ENCODE measurements at places on chromosomes 2 and 18. TPM values are rescaled to one million over a fixed set of nuclear protein-coding genes. Genes with fewer than 3 reads are reported as not detected.

DNA sequence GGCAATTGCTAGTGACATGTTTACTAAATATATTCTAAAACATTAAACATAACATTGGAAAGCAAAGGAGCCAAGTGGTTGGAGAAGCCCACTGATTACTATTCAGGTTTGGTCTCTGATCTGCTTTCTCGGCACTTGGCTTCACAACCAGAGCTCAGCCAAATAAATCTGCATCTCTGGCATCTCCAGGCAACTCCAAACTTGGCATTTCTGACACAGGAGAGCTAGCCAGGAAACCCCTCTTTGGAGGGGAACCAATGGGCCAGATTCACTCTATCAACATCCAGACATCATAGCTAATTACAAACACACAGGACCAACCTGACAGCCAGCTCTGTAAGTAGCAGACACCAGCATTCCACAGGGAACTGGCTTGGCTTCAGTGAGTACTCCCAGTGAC is 150.3 kb upstream of the ETAA1 start:
- H3K27me3 ChIP-seq: no peaks in the 10 kb centered on the region
- H3K4me1 ChIP-seq: no peaks in the 10 kb centered on the region
- H3K36me3 ChIP-seq: no peaks in the 10 kb centered on the region
- DNase-seq: no peak
- H3K27ac ChIP-seq: no peak overlapping the region
- no peak overlapping the region for H3K4me3 ChIP-seq

- no peaks in the 10 kb centered on the region for H3K27me3 ChIP-seq
- no peaks in the 10 kb centered on the region for H3K36me3 ChIP-seq
- H3K27ac ChIP-seq: no peak overlapping the region
- DNase-seq: no peak
- H3K4me1 ChIP-seq: no peaks in the 10 kb centered on the region
Measured at GRCh38 chr2:51165534-51166260, 133.8 kb upstream of the NRXN1 start.

DNA sequence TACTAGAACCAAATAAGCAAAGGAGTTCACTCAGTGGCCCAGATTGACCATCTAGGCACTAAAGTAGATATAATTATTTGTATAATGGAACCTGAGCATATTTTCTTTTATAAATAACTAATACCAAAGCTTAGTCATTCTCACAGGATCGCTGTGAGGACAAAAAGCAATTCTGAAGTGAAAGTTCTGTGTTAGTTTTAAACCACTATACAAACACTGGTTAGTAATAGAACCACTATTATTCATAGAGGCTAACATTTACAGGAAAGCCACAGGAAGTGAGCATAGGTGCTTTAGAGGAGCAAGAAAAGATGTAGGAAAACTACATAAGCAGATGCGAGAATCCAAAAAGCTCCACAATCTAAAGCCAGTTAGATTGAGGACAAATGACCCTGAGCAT is 364.7 kb downstream of the XIRP2 start:
- no peaks in the 10 kb centered on the region for H3K27me3 ChIP-seq
- H3K4me3 ChIP-seq: no peak overlapping the region
- H3K36me3 ChIP-seq: no peaks in the 10 kb centered on the region
- H3K4me1 ChIP-seq: no peaks in the 10 kb centered on the region

DNA sequence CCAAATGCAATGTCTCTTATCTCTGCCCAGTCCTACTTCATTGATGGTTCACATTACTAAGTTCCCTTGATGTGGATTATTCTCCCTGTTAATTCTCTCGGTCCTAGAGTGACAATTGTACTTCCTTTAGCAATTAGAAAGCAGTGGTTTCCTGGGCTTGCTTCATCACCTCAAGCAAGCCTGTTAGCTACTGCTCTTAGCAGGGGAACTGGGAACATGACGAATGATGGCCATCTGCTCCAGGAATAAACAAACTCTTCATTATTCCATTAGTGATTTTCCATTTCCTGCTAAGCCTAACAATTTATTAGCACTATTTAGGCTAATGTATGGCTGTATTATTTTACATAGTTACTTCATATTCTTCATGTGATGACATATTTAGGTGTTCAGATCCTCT is 331.8 kb downstream of the MTX2 start:
- no peaks in the 10 kb centered on the region for H3K4me1 ChIP-seq
- no peak for DNase-seq
- H3K36me3 ChIP-seq: no peaks in the 10 kb centered on the region
- H3K27ac ChIP-seq: no peak overlapping the region
- H3K4me3 ChIP-seq: no peak overlapping the region

Gene HJURP
- 8.9 TPM for total RNA-seq

GRCh38 chr2:1798115-1798784 is 53.9 kb upstream of the PXDN start:
- no peaks in the 10 kb centered on the region for H3K27me3 ChIP-seq
- no peak for DNase-seq

Gene CBLN2
- total RNA-seq: 1.1 TPM

GRCh38 chr2:238158018-238158508 is 707 bp upstream of the ERFE start:
- H3K4me3 ChIP-seq: no peak overlapping the region
- no peaks in the 10 kb centered on the region for H3K4me1 ChIP-seq
- H3K27me3 ChIP-seq: peaks cover 16% of the 10 kb centered on the region
- no peak for DNase-seq
- H3K36me3 ChIP-seq: no peaks in the 10 kb centered on the region
- no peak overlapping the region for H3K27ac ChIP-seq

Gene PKDCC
- 61.3 TPM for total RNA-seq

Gene LYPD1
- total RNA-seq: 0.66 TPM

Gene REG1B
- 10.2 TPM for total RNA-seq

GRCh38 chr2:70828914-70829824 is 6.4 kb downstream of the CD207 start:
- DNase-seq: no peak
- H3K36me3 ChIP-seq: no peaks in the 10 kb centered on the region
- H3K4me3 ChIP-seq: no peak overlapping the region
- H3K4me1 ChIP-seq: no peaks in the 10 kb centered on the region
- H3K27ac ChIP-seq: no peak overlapping the region

- no peak overlapping the region for H3K27ac ChIP-seq
- H3K4me1 ChIP-seq: no peaks in the 10 kb centered on the region
- no peaks in the 10 kb centered on the region for H3K27me3 ChIP-seq
Measured at GRCh38 chr2:121818546-121818945, 63.1 kb downstream of the TSN start.

- no peaks in the 10 kb centered on the region for H3K27me3 ChIP-seq
- no peak overlapping the region for H3K4me3 ChIP-seq
- DNase-seq: no peak
- no peak overlapping the region for H3K27ac ChIP-seq
Measured at GRCh38 chr2:22930781-22931180, 454.2 kb upstream of the KLHL29 start.

- no peaks in the 10 kb centered on the region for H3K36me3 ChIP-seq
- DNase-seq: no peak
- H3K27me3 ChIP-seq: no peaks in the 10 kb centered on the region
- no peak overlapping the region for H3K4me3 ChIP-seq
- no peaks in the 10 kb centered on the region for H3K4me1 ChIP-seq
Measured at GRCh38 chr2:48137829-48138228, 231.5 kb upstream of the FBXO11 start.

Gene ERBB4
- 0.07 TPM for total RNA-seq

Gene TXNDC2
- total RNA-seq: not detected

Gene GREB1
- total RNA-seq: 0.77 TPM

- no peaks in the 10 kb centered on the region for H3K27me3 ChIP-seq
- no peaks in the 10 kb centered on the region for H3K36me3 ChIP-seq
- H3K27ac ChIP-seq: peak overlapping the region; percentile 74
- no peak overlapping the region for H3K4me3 ChIP-seq
- no peak for DNase-seq
Measured at GRCh38 chr2:36060133-36060532, 295.4 kb upstream of the CRIM1 start.

DNA sequence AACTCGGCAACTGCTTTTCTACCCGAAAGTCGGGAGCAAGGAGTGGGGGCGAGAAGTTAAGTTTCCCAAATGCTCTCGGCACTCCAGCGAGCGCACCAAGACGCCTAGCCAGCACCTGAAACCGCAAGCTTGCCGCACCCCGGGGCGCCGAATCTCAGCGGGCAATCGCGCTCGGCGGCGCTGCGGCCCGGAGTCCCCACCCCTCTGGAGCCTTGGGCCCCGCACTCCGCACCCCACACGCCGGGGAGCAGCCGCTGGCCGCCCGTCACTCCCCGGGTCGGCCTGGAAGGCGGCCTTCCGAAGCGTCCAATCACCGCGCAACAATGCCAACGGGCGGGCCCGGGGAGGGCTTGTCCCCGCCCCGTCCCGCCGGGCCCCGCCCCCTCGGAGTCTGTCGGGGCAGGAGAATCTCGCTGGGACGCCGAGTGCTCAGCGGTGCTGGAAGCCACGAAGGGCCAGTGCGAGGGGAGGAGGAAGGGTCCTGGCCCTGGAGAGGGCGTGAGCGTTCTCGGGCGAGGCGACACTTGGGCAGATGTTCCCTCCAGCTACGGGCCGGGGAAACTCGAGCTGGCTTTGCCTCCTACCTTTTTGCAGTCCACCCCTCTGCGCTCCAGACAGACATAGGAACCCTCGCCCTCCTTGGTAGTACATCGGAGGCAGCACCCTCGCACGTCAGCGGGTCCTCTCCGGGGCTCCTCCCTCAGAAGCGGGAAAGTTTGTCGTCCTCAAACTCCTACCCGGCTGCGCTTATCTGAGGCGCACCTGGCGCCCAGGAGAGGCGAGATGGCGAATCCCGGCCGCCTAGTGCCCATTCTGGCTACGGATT is 1.1 kb upstream of the ZBTB7C start:
- peaks cover 46% of the 10 kb centered on the region for H3K27me3 ChIP-seq
- DNase-seq: peak; percentile 95
- peak overlapping the region; percentile 72 for H3K4me3 ChIP-seq
- H3K27ac ChIP-seq: peak overlapping the region; percentile 4
- H3K36me3 ChIP-seq: no peaks in the 10 kb centered on the region

GRCh38 chr18:45974088-45974536 is 7.0 kb upstream of the EPG5 start:
- no peak overlapping the region for H3K4me3 ChIP-seq
- DNase-seq: peak; percentile 79
- no peaks in the 10 kb centered on the region for H3K27me3 ChIP-seq

Gene MEIS1
- 23.1 TPM for total RNA-seq

DNA sequence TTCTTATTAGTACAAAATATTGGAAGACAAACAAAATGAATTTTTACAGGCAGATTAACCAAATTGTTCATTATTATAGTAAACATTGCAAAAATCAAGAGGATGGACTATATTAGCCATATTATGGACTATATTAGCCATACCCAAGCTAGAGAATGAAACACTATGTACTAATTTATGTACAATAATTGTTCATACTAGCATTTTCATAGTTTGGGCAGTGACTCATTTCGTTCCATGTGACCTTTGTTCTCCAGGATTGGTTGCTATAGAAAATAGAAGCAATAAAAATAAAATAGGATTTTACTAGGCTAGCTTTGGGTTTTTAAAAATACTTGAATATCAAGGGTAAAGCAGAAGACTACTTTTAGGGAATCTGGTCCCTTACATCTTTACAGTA is 176.8 kb downstream of the ZEB2 start:
- H3K27ac ChIP-seq: no peak overlapping the region
- H3K4me1 ChIP-seq: no peaks in the 10 kb centered on the region
- H3K27me3 ChIP-seq: no peaks in the 10 kb centered on the region
- no peak overlapping the region for H3K4me3 ChIP-seq

DNA sequence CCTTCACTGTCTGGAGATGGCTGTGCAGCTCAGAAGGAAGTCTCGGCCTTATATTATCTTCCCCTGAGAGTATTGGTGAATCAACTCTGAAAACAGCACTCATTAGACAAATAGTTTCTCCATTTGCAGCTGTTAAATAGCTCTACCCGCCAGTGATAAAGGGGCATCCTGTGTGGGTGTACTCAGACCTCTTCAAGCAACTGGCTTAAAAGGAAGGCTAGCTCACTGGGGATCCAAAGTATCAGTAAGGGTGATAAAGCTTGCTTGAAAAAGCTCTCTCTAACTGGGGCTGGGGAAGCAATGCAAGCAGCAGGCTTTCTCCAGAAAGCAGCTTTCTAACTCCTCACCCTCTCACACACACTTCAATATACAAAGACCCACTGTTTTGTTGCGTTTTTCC is 64.9 kb upstream of the PSMD14 start:
- no peak overlapping the region for H3K27ac ChIP-seq
- H3K36me3 ChIP-seq: no peaks in the 10 kb centered on the region
- H3K27me3 ChIP-seq: no peaks in the 10 kb centered on the region
- H3K4me3 ChIP-seq: no peak overlapping the region
- no peak for DNase-seq

DNA sequence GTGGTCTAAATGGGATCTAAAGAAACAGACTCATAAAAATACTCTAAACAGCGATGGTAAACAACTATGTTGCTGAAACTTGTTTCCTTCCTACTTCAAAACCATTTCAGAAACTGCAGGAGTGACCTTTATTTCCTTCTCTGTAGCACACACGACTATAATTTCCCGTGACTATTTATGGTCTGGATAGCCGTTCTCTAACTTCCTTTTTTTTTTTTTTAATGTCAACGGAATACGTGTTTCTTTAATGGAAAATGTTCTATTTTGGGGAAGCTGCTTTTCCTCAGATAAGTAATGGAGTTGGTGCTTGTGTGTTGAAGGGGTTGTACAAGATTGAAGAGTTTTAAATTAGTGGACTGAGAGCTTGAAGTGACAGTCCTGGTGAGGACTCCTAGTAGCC is 224.1 kb downstream of the PHLPP1 start:
- H3K36me3 ChIP-seq: no peaks in the 10 kb centered on the region
- DNase-seq: no peak
- H3K4me3 ChIP-seq: no peak overlapping the region
- no peaks in the 10 kb centered on the region for H3K4me1 ChIP-seq
- H3K27me3 ChIP-seq: no peaks in the 10 kb centered on the region

GRCh38 chr18:8695932-8696517 is 9.3 kb upstream of the MTCL1 start:
- no peak overlapping the region for H3K27ac ChIP-seq
- H3K36me3 ChIP-seq: no peaks in the 10 kb centered on the region
- no peak overlapping the region for H3K4me3 ChIP-seq

Gene NEB
- 1.0 TPM for total RNA-seq

GRCh38 chr2:119106301-119106897 is 52.2 kb downstream of the C1QL2 start:
- H3K27ac ChIP-seq: no peak overlapping the region
- no peaks in the 10 kb centered on the region for H3K4me1 ChIP-seq
- H3K36me3 ChIP-seq: no peaks in the 10 kb centered on the region

DNA sequence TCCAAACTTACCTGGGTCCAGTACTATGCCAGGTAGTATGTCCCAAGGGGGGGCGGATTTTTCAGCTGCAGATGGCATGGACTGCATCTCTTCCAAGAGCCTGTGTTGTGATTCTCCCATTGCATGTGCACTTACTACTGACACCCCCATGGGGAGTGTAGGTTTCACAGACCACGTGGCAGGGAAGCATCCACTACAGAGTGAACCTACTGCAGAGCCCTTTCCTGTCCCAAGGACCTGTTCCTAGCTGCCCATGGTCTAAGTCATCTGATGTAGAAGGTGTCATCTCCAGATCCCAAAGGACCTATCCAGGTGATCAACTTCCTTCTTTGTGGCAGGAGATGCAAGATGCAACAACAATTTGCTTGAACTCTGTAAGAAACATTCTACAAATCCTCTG is 9.9 kb upstream of the SULT1C3 start:
- H3K4me3 ChIP-seq: no peak overlapping the region
- H3K27me3 ChIP-seq: no peaks in the 10 kb centered on the region
- H3K36me3 ChIP-seq: no peaks in the 10 kb centered on the region
- H3K27ac ChIP-seq: no peak overlapping the region
- no peaks in the 10 kb centered on the region for H3K4me1 ChIP-seq

Measured in colonic mucosa (tissue), 4 donors.